Inflammatory macrophage treated with lipopolysaccharide for 4 hours (primary cell): ENCODE measurements at places on chromosomes 7 and 10.

DNA sequence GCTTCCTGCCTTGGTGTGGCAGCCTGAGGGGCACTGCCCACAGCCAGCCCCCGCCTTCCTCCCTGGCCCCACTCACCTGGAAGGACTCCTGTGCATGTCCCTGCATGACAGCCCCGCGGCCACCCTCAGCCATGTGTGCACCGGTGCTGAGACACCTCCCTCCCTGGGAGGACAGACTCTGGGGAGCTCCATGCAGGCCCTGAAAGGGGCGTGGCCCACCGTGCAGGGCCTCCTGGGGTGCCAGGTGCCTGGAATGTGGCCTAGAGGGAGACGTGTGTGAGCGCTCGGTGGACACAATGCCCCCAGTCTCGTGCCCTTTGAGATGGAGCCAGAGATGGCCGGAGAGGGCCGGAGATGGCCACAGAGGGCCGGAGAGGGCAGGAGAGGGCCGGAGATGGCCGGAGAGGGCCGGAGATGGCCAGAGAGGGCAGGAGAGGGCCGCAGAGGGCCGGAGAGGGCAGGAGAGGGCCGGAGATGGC is 59.1 kb upstream of the PPP2R2D start:
- DNase-seq: no peak

DNA sequence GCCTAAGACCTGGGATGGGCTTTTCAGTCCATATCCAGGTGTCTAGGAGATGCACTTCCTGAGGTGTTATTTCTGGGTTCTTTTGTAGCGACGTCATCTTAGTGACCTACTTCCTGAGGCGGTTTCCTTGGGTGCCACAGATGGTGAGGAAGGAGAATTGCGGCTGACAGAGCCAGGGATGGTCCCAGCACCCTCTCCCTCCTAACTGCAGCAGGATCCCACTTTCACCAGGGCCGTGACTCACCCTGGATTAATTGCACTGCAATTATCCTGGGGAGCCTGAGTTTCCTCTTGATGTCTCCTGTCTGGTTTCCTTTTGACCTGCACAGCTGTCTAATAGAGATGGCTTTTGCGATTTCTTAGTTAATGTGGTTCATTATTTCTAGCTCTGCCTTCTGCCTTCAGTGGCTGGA is 271.7 kb downstream of the TCF7L2 start:
- DNase-seq: no peak

- DNase-seq: no peak
These were observed 480.7 kb downstream of the TFEC start for GRCh38 chr7:115549910-115550309.

GRCh38 chr10:118471863-118472262 is 123.6 kb downstream of the PRLHR start:
- DNase-seq: no peak

DNA sequence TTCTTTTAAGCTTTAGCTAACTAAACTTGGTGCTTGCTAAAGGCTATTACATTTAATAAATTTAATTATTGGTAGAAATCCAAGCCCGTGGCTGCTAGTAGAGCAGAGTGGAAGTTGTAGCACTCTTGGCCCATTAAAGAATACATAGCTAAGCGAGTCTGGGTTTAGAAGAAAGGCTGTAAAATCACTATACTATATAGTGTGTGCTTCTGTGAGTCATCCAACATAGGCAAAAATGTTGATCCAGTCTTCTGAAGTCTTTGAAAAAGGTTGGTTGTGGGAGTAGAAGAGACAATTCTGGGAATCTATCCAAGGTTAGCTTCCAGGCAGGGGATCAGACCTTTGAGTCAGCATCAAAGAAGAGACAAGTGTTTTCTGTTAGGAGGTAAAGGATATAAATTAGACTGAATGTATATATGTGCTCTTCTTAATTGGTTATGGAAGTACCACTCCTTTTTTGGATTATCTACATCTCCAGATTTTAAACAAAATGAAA is 664.2 kb downstream of the NXPH1 start:
- DNase-seq: no peak

DNA sequence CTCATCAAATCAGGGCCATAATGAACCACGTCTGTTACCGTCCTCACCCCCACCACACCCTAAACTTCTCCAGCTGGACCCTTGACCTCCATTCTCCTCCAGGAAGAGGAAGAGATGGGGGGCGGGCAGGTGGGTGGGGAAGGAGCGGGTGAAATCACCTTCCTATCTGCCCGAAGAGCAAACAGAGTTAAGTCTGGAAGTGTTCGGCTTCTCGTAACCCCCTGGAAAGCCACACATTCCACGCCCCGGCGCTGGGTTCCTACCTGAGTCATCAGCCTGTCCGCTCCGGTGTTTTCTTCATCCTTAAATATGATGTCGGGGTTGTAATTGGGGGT is 736 bp downstream of the SHH start:
- no peak for DNase-seq

DNA sequence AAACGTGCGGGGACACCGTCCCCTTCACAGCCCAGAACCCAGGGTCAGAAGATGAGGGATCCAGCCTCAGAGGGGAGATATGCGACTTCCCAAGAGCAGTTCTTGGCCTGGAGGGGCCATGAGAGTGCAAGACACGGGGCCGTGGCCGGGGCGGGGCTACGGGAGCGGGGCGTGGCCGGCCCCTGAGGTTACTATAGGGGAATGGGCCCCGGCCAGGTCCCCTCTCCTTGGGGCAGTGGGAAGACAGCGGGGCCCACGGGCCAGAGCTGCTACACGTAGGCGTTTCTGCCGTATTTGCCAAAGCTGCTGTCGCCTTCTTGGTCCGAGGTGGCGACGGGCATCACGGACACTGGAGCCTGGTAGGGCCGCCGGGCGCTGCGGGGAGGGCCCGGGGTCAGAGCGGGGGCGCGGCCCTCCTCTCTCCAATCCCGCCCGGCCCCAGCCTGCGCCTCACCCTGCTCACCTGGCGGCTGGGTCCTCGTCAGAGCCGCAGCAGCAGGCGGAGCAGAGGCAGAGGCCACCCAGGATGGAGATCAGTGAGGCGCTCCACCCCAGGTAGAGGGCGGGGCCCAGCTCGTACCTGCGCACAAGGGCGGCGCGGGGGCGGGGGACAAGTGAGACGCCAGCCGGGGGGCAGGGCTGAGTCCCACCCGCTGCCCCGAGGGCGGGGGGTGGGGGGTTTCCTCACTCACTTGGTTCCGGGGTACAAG is 5.3 kb downstream of the CLDN15 start:
- DNase-seq: no peak

DNA sequence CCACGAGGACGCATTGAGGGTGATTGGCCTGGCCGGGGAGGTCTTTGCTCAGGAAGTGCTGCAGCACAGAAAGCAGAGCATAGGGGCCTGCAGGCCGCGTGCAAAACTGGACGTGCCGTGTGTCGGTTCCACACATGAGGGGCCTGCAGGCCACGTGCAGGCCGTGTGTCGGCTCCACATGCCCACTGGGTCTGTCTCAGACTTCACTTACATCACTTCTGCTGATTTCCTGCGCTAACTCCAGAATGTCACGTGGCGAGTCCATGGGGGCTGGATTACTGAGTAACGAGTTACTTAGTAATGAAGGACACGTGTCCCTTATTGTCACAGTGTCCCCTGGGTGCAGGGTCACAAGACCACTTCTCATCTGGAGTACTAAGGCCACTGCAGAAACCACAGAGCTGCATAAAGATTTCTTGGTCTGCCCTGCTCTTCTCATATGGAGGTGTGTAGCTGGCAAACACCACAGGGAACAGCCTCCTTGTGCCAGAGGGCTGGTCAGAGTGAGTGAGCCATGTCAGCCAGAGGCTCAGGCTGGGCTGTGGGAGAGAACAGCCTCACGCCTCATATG is 60.8 kb downstream of the GDI2 start:
- DNase-seq: no peak

DNA sequence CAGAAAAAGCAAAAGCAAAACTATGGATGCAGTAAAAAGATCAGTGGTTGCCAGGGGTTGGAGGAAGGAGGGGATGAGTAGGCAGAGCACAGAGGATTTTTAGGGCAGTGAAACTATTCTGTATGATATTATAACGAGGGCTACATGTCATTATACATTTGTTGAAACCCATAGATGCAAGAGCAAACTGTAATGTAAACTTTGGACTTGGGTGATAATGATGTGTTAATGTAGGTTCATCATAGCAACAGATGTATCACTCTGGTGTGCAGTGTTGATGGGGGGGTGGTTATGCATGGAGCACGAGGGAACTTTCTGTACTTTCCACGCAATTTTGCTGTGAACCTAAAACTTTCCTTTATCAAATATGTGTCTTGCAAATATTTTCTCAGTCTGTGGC is 23.2 kb downstream of the SLK start:
- DNase-seq: peak; percentile 17

DNA sequence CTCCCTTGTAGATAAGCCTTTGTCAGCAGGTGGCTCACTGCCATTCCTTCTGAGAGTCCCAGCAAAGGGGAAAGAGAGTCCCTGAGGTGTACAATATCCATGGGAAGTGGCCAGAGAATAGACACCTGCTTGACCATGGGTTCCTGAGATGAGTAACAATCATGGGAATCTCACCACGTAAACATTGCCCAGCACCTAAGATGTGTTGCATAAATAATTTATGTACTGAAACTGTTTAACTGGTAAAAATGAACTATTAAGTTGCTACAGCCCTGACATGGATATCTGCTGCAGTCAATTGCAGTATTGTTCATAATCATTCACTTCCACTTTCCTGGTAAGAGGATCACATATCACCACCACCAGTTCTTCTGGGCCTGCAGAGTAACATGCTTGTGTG is 123.8 kb upstream of the INHBA start:
- DNase-seq: no peak

- no peak for DNase-seq
These were observed 138.5 kb upstream of the PRKCQ start for GRCh38 chr10:6718550-6718949.

- DNase-seq: peak; percentile 65
These were observed 28.9 kb downstream of the MAD1L1 start for GRCh38 chr7:2203766-2204300.

DNA sequence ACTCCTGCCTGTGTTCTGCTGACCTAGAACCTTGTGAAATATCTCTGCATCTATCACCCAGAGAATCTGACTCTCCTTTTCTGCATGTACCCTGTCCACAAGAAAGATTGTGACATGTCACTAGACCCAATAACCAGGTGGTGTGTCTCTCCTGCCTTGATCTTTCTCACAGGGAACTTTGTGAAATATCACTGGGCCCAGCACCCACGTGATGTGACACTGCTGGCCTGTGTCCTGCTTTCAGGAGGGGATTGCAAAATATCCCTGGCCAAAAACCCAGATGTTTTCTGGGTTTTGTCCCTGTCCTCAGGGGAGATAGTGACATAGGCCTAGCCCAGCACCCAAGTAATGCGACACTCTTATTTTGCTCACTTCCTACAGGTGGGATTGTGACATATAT is 10.1 kb upstream of the ZNF107 start:
- DNase-seq: no peak

GRCh38 chr7:41878309-41879295 is 175.7 kb upstream of the INHBA start:
- DNase-seq: peak; percentile 56

DNA sequence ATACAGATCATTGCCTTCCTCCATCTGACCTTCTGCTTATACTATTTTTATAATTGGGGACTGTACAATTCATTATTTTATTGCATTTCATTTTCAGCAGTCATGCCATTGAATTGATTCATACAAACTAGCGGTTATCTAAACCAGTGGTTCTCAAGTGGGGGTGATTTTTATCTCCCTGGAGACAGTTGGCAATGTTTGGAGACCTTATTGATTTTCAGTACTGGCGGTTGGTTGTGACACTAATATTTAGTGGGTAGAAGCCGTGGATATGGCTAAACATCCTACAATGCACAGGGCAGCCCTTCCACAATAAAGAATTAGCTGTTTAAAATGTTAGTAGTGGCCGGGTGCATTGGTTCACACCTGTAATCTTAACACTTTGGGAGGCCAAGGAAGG is 765.9 kb downstream of the LRMDA start:
- DNase-seq: no peak

DNA sequence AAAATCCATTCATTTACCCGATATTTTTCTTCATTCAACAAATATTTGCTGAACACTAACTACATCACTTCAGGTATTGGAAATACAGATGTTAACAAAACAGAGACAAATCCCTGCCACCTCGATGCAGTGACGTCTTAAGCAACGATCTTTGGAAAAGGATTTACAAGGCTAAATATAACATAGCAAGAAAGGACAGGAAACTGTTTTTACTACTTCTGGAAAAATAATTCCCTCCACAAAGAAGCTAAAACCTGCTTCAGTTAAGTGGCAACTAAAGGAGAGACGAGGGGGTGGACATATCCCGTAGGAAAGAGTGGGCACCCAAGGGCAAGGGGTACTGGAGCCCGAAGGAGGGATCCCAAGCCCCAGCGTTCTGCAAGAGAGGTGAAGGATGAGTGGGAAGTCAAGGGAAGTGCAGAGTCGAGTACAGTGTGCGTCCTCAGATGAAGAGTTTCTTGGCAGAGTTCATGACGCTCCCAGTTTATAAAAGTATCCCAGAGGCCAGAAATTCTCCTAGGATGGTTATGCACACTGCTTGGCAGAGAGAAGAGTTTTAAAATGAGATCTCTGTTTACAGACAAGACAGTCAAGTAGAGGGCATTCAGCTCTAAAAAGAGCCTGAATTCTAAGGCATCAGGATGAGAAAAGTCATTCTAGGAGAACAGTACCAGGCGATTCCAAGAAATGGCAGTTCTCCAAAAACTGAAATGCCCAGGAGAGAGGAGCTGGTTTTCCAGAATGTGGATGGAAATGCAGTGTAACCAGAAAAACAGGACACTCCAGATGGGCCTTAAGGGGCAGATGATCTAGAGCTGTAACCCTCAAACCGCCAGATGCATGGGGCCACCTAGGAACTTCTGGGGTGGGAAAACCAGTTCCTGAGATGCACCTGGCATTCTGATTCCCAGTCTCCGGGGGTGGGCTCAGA is 97.3 kb downstream of the GRB10 start:
- DNase-seq: no peak
